ENCODE measurements at places on chromosomes 4 and X.

DNA sequence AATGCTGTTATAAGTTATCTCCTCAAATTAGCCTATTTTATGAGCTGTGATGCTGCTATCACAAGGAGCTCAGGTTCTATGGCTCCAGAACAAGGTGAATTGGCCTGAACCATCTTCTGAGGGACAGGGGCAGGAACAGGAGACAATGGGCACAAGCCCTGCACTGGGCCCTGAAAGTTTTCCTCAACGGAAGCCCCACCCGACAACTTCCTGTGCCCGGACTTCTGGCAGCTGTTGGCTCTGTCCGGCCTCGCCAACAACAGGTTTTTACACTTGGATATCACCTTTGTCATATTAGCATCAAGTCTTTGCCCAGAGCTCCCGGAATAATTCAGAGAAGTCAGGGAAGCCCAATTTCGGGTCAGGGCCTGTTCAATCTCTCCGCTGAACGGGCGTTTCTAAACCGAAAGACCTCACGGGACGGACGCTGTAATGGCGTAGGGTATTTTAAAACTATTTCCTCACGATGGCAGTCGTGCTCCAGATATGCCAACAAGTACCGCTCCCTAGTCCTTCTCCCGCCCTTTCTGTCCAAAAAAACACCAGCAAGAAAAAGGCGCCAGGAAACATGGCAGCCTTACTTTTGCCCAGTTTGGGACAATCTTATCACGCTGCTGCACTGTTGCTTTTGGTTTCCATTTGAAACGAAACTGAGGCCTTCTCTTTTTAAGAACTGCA lies 201.0 kb upstream of the STK26 start:
- no peak for DNase-seq

- DNase-seq: no peak
Observed at GRCh38 chrX:36974911-36975310, 33.3 kb upstream of the FAM47C start.

GRCh38 chr4:139167774-139168444 lies 9.1 kb downstream of the ELF2 start:
- DNase-seq: no peak

DNA sequence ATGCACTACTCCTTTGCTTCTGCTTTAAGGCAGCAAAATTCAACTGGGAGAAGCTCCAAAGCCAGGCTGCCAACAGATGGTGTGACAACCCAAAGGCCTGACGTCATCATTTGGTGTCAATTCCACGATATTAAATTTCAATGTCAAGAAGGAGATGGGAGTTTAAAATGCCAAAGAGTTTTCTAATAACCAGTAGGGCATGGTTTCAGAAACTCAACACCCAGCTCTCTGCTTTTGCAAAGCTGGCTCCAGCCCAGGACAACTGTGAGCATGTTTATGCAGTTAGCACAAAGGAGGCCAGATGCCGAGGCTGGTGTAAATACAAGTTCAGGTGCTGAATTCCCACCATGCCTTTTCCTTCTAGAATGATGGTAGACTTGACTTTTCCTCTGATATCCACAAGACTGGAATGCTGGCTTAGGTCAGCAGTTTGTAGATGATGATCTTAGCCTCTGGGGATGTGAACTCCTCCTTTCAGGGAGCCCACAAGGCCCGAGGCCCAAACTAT lies 67.3 kb downstream of the AFAP1 start:
- no peak for DNase-seq

DNA sequence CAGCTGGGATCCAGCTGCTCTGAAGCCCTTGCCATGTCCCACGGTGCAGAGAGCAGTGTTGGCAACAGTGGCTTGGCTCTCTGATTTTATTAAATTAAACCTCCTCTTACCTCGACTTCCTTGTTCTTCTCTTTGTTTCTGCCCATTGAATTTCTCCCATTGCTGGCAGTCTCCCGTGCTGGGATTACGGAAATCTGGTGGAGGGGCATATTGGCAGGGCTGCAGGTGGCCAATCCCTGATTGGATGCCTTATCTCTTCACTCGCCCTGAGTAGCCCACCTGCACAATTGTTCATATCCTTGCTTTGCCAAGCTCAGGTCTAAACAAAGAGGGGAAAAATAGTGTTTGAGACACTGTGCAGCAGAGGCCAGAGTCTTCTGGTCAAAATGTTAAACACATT lies 493.9 kb downstream of the TMA16 start:
- DNase-seq: no peak

Data from NCI-H146 (cell line).